ENCODE measurements at places on chromosomes 3 and 15. TPM values are rescaled to one million over a fixed set of nuclear protein-coding genes. Genes with fewer than 3 reads are reported as not detected.
A peak's percentile ranks its signal among the peaks of the same experiment; 100 is the strongest.

DNA sequence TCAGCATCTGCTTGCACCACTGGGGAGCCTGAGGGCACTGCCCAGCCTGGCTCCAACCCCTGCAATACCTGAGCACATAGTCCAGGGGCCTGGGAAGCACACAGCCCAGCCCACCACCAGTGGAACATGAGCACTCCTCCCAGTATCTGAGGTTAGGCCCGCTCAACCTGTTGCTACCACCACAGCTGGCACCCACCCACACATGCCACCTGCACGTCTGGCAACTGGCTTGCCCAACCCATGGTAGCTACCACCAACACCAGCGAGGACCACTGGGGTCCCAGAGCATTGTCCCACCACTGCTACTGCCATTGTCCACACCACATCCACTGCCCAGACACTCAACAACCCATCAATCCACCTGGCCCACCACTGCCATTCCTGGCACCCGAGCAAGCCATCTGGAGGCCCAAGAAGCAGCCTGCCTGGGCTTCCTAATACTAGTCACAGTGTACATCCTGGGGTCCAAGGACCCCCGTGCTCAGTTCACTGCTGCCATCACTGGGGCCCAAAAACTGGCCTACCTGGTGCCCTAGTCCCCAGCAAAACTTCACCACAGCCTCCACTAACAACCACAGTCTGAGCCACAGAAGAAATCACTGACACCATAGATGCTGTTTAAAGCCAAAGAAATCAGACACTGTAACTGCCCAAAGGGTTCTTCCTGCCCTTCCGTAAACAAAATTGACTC lies 62.1 kb upstream of the TBC1D23 start:
- no peak for DNase-seq

DNA sequence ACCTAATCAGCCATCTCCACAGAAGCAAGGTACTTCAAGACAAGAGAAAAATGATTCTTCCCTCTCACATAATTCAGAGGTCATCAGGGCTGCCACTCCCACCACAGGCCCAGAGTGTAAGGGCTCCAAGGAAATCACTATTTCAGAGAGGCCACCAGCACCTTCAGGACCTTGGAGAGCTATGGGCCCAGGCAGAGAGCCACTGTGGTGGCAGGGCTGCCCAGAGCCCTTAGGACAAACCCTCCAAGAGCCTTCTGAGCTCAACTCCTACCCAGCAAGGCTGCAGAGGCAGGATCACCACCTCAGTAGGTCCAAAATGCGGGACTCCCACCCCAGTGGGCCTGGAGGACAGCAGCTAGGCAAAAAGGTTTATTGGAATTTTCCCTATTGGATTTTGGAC lies 17.9 kb upstream of the FAN1 start:
- peak; percentile 88 for DNase-seq

DNA sequence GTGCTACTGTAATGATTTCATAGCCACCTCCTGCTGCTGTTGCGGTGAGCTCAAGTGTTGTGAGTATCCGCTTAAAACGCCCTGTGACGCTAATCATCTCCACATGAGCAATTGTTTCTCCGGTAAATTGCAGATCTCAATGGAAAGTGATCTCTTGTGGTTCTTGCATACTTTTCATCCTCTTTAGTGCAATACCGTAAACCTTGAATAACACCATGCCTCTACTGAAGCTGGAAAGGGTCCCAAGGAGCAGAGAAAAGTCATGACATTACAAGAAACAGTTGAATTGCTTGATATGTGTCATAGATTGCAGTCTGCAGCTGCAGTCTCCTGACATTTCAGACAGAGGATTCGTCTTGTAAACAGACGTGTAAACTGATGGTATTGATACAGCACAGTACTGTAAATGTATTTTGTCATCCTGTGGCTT lies 6.0 kb upstream of the CEMIP start:
- no peak for DNase-seq

DNA sequence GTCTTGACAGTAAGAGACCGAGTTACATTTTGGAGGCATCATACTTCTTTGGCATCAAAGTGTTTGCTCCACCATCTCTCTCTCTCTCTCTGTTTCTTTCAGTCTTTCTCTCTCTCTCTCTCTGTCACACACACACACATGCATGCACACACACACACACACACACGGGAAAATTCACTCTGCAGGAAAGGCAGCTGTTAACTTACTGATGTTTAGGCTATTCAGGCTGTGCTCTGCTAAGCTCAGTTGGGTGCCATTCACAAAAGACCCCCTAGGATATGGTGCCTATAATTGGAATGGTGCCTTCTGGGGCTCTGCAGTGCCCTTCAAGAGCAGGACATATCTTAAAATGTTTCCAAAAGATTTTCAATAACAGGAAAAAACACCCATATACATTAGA lies 78.2 kb downstream of the KCNH8 start:
- DNase-seq, result no peak

- DNase-seq, result no peak
Measured at GRCh38 chr3:96236522-96236921, 577.9 kb upstream of the EPHA6 start.

GRCh38 chr3:38000965-38001455 lies 10.4 kb downstream of the VILL start:
- peak; percentile 40 for DNase-seq

DNA sequence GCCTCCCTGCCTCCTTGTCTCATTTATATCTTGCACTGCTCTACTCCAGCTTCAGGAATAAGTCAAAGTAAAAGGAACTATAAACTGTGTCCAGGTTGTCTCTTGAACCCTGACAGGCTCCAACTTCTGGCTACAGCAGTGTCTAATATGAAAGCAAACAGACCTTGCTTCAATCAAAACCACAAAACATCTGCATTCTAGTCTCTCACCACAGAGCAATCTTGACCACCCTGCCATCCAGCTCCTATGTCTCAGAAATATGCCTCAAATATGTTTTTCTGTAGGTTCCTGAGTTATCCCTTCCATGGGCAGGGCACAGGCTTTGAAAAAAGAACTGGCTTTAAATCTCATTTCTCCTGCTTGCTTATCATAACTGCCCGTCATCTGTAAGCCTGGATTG lies 13.0 kb upstream of the RAMAC start:
- DNase-seq, result no peak

- no peak for DNase-seq
Measured at GRCh38 chr3:159250961-159251360, 449.1 kb downstream of the MFSD1 start.

- no peak for DNase-seq
Measured at GRCh38 chr3:123330441-123330991, 118.4 kb downstream of the ADCY5 start.

- no peak for DNase-seq
Measured at GRCh38 chr15:64443747-64444621, 16.4 kb upstream of the ZNF609 start.

Gene ACAD11
- total RNA-seq, result 18.8 TPM

Gene NRG4
- 1.3 TPM for total RNA-seq

Gene LSAMP
- 6.4 TPM for total RNA-seq

Gene FSIP1
- 0.72 TPM for total RNA-seq

Gene SEMA3B
- total RNA-seq, result 5.9 TPM

Data from endodermal cell (in vitro differentiated cells).